ENCODE measurements at places on chromosomes 16 and 17.

- peak; percentile 38 for DNase-seq
Measured at GRCh38 chr17:29390851-29391631, 878 bp downstream of the TAOK1 start.

- DNase-seq, result no peak
Measured at GRCh38 chr17:37276475-37276874, 99.3 kb upstream of the C17orf78 start.

DNA sequence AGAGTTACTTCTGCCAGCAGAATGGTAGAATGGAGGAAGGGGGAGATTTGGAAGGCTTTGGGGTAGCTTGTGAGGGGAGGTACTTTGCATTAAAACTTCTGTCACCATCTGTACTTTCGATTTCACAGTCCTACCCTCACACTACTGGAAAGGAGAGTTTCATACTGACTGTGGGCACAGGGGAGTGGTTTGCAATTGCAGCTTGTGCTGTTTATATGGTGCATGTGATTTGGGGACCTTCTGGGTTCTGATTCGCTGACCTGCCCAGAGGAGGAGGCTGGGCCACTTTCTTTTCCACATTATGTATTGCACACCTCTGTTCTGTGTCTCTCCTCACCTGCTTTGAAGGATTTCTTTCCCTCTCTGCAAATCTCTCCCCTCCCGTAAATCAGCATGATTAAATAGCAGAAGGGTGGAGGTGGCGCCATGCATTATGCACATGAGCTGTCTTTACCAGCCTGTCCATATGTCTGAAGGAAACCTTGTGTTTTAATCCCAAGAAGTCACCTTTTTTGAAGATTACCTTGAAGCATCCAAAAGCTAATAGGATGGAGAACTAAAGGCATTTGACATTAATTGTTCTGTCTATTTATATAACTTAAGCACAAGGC, 90.9 kb downstream of the RBFOX1 start:
- DNase-seq, result no peak

- peak; percentile 23 for DNase-seq
Measured at GRCh38 chr17:64004903-64005733, 7.0 kb downstream of the PRR29 start.

GRCh38 chr17:15409721-15410250, 57.6 kb downstream of the CDRT4 start:
- no peak for DNase-seq

- no peak for DNase-seq
Measured at GRCh38 chr16:77171745-77172635, 19.0 kb upstream of the MON1B start.

GRCh38 chr17:14203388-14203787, 33.3 kb downstream of the CDRT15 start:
- DNase-seq, result no peak

- no peak for DNase-seq
Measured at GRCh38 chr17:48628649-48629410, 2.7 kb upstream of the HOXB9 start.

GRCh38 chr16:23907903-23908302, 72.1 kb downstream of the PRKCB start:
- DNase-seq, result no peak

- DNase-seq, result no peak
Measured at GRCh38 chr17:57360266-57360665, 103.9 kb downstream of the MSI2 start.

DNA sequence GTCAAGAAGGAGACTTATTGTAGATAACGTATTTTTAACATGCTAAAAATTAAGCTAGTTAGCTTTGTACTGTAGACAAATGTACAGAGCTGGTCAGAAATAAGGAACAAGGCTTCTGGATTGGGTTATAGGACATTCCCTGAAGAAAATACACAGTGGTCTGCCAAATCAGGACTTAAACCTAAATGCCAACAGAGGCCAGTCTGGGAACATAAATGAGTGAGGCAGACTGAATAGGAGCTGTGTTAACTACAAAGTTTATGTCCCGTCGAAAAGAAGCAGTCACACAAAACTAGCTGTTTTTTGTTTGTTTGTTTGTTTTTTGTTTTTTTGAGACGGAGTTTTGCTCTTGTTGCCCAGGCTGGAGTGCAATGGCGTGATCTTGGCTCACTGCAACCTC, 120.4 kb upstream of the C17orf78 start:
- DNase-seq, result no peak

- no peak for DNase-seq
Measured at GRCh38 chr16:69326172-69326873, 4.1 kb downstream of the PDF start.
